PC-3 (cell line): ENCODE measurements at places on chromosomes 4 and X. TPM values are rescaled to one million over a fixed set of nuclear protein-coding genes. Genes with fewer than 3 reads are reported as not detected.

GRCh38 chr4:26076000-26076587 is 162.1 kb downstream of the SMIM20 start:
- no peaks in the 10 kb centered on the region for H3K27me3 ChIP-seq
- H3K4me3 ChIP-seq, result peak overlapping the region; percentile 35; the same call in 1 of the 2 replicates
- peak; percentile 68 for DNase-seq
- no peaks in the 10 kb centered on the region for H3K36me3 ChIP-seq
- H3K4me1 ChIP-seq, result peaks cover 34% of the 10 kb centered on the region

DNA sequence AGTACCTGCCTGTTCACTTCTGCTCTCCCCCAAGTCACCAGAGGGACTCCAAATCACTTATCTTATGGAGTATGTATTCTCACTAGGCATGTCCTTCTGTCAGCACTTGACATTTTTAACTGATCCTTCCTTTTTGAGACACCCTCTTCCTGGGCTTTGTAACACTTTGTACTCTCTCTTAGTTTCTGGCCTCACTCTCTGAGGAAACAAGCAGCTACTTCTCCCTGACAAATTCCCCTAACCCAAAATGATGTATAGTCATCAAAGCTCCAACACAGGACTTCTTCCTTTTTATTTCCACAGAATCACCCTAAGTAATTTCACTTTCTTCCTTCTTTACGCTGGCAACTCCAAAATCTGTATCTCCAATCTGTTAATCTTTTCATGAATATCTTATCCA is 101.8 kb downstream of the ARAP2 start:
- no peaks in the 10 kb centered on the region for H3K27me3 ChIP-seq
- no peaks in the 10 kb centered on the region for H3K4me1 ChIP-seq
- no peak for DNase-seq
- no peaks in the 10 kb centered on the region for H3K36me3 ChIP-seq
- H3K27ac ChIP-seq, result no peak overlapping the region

- H3K27ac ChIP-seq, result no peak overlapping the region
- no peaks in the 10 kb centered on the region for H3K36me3 ChIP-seq
- no peak overlapping the region for H3K4me3 ChIP-seq
- H3K27me3 ChIP-seq, result no peaks in the 10 kb centered on the region
- no peak for DNase-seq
Observed at GRCh38 chrX:120350450-120351138, 11.3 kb upstream of the ATP1B4 start.

DNA sequence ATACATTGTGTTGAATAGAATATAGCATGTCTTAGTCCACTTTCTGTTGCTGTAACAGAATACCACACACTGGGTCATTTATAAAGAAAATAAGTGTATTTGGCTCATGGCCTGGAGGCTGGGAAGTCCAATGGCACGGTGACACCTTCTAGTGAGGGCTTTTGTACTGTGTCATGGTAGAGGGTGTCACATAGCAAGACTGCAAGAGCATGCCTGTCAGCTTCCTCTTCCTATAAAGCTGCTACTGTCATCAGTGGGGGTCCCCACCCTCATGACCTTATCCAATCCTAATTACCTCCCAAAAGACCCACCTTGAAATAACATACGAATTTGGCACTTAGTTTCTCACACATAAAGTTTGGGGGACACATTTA is 193.2 kb downstream of the PTTG2 start:
- no peaks in the 10 kb centered on the region for H3K36me3 ChIP-seq
- H3K4me3 ChIP-seq, result no peak overlapping the region
- no peaks in the 10 kb centered on the region for H3K4me1 ChIP-seq
- H3K27me3 ChIP-seq, result no peaks in the 10 kb centered on the region

The MAMLD1 gene
- total RNA-seq, result 2.8 and 3.6 TPM in 2 replicates

The LPAR4 gene
- total RNA-seq, result 1.9 TPM in 1 of 2 replicates, not detected in the other
